ENCODE measurements at places on chromosomes 1 and 21. TPM values are rescaled to one million over a fixed set of nuclear protein-coding genes. Genes with fewer than 3 reads are reported as not detected.

GRCh38 chr1:100927276-100927675 lies 31.4 kb downstream of the SLC30A7 start:
- peaks cover 17% of the 10 kb centered on the region for H3K36me3 ChIP-seq
- DNase-seq: no peak
- H3K4me1 ChIP-seq: no peaks in the 10 kb centered on the region
- H3K4me3 ChIP-seq: no peak overlapping the region

DNA sequence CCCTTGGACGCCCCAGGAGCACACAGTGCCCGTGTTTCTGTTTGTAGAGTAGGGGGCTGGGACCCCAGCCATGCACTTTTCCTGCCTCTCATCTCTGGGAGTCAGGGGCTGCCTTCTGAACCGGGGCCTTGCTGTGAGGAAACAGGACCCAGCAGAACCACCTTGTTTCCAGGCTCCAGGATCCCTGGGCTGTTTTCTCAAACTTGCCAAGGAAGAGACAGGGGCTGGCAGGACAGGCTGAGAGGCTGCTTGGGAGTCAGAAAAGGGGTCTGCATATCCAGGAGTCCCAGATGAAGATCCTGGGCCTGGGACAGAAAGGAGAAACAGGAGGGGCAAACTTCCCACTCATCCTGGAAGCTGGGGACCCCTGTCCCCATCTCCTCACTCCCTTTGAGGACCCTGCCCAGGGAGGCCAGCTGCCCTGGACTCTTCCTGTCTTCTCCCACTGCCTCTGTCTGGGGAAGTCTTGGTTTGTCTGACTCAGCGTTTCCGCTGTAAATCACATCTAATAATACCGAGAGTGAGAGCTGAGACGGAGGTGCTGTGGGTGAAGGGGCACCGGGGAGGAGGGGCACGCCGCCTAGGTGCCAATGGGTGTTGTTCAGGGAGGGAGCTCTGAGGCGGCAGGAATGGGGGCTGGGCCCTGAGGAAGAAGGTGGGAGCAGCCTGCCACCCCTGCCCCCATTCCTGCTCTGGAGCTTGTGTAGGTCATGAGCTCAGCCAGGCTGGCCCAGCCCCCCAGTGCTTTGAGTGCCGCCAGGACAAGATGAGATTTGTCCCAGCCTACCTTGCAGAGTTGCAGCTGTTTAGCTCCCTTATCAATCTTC lies 16.7 kb downstream of the POU3F1 start:
- DNase-seq: peak; percentile 53
- peak overlapping the region; percentile 46 for H3K4me3 ChIP-seq
- H3K27ac ChIP-seq: peak overlapping the region; percentile 66

DNA sequence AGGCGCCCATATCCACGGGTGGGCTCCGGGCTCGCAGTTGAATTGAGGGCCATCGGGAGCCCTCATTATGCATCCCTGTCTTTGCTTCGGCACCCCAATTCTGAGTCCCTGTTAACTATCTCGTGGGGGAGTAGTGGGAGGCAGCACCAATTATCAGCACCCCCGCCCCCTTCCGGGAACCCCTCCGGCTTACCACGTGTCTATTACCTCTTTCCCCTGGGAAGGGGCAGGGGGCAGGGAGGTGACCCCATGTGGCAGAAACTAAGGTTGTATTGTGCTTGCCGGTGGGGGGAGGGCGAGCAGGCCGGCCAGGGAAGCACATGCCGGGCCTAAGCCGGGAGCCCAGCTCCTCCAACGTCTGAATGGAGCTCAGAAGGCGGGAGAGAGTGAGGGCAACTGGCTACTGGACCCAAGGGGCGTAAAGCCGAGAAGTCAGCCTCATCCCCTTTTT lies 1.0 kb downstream of the LIN28A start:
- peak overlapping the region; percentile 96 for H3K4me3 ChIP-seq
- DNase-seq: peak; percentile 66
- peaks cover 22% of the 10 kb centered on the region for H3K36me3 ChIP-seq
- peaks cover 49% of the 10 kb centered on the region for H3K4me1 ChIP-seq

GRCh38 chr1:205026181-205026580 lies 16.8 kb upstream of the CNTN2 start:
- DNase-seq: no peak
- H3K36me3 ChIP-seq: no peaks in the 10 kb centered on the region
- no peak overlapping the region for H3K4me3 ChIP-seq
- H3K27me3 ChIP-seq: no peaks in the 10 kb centered on the region
- peaks cover 7% of the 10 kb centered on the region for H3K4me1 ChIP-seq

- H3K27me3 ChIP-seq: no peaks in the 10 kb centered on the region
- no peak overlapping the region for H3K27ac ChIP-seq
- no peak overlapping the region for H3K4me3 ChIP-seq
Measured at GRCh38 chr1:200628223-200628881, 7.8 kb upstream of the KIF14 start.

- H3K27ac ChIP-seq: no peak overlapping the region
- no peaks in the 10 kb centered on the region for H3K27me3 ChIP-seq
- H3K4me3 ChIP-seq: no peak overlapping the region
- H3K4me1 ChIP-seq: no peaks in the 10 kb centered on the region
- DNase-seq: no peak
Measured at GRCh38 chr1:56399326-56399725, 180.0 kb downstream of the PLPP3 start.

DNA sequence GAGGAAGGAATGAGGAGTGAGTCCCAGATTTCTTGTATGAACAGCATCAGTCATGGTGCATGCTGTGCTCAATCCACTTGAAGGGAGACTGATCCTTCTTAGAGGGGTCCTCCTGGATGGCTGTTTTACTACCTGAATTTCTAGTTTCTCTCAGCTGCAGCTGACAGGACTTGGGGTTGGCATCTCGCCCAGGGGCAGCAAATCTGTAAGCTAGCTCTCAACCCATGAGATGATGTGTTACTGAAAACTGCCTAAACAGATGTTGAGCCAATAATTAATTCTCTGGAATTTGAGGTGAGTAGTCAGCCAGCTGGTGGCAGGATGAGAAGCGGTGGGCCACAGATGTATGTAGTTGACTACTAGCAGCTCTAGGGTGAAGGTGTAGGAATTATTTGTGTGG lies 19.6 kb downstream of the BACH1 start:
- no peak for DNase-seq
- H3K27me3 ChIP-seq: no peaks in the 10 kb centered on the region
- H3K4me1 ChIP-seq: peaks cover 3% of the 10 kb centered on the region
- peaks cover 12% of the 10 kb centered on the region for H3K36me3 ChIP-seq

Gene KLHDC9
- total RNA-seq: 6.3 TPM

Gene SF3B4
- total RNA-seq: 49.2 TPM

Gene PNRC2
- total RNA-seq: 144 TPM

Gene SERTAD4
- total RNA-seq: 1.6 TPM
